ENCODE measurements at places on chromosomes 3 and 15.
A peak's percentile ranks its signal among the peaks of the same experiment; 100 is the strongest.

DNA sequence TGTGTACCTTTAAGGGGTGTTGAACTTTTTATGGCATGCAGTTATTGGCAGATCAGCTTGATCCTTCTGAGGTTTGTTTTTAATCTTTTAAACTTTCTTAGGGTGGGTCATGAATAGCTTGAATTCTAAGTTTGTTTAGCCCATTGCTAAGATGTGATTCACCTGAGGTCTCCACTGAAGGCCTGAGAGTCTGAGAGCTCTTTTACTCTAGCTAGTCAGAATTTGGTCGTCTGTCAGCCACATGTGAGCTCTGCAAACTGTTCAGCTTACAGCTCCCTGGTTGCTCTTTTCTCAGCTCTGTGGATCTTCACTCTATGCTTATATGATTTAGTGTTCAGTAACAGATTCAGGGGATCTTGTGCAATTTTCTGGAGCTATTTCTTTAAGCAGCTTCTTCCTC is 161.3 kb downstream of the ABHD5 start:
- DNase-seq, result no peak

DNA sequence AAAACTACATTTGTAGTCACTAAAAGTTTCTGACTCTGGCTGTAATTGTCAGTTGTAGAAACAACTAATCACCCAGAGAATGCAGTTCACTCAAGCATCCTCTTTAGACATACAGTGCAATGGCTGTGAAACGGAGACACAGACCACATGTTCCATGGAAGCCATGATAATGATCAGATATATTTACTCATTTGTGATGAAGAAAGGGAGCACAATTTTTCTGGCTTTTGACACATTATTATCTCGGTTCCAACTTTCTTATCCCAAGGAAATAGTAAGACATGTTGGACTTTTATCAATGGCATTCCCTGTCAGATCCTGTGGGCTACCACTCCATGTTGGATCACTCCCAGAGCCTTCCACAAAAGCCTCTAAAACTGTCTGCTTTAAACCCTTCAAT is 215.0 kb upstream of the LRIG1 start:
- DNase-seq, result no peak

DNA sequence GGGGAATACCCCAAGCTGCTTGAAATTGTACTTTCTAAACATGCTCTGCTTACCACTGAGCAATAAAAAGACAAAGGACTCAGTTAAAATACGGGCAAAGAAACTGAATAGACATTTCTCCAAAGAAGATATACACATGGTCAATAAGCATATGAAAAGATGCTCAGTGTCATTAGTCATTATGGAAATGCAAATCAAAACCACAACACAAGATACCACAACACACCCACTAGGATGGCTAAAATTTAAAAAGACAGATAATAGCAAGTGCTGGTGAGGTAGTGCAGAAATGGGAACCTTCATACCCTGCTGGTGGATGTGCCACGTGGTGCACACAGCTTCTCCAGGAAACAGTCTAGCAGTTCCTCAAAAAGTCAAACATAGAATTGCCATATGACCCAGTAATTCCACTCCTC is 21.3 kb downstream of the LRIG1 start:
- DNase-seq, result no peak

DNA sequence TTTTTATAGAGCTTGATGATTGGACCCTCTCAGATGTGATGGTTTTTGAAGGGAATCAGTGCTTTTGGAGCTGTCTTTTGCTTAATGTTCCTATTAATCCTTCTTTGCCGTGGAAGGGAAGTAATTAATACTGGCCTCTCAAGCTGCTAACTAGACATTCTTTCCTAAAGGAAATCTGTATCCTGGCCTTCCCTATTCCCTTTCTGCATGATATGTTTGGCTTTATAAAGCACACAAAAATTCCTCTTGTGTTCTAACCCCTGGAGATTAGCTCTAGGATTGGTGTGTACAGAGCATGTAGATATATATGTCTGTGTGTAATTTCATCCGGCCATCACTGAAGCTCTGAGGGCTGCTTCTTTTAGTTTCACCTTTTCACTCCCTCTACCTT is 6.9 kb downstream of the ATXN7 start:
- no peak for DNase-seq

GRCh38 chr15:69712991-69713390 is 260.4 kb downstream of the RPLP1 start:
- DNase-seq, result peak; percentile 18

- no peak for DNase-seq
Measured at GRCh38 chr15:38666865-38667510, 102.4 kb upstream of the RASGRP1 start.

DNA sequence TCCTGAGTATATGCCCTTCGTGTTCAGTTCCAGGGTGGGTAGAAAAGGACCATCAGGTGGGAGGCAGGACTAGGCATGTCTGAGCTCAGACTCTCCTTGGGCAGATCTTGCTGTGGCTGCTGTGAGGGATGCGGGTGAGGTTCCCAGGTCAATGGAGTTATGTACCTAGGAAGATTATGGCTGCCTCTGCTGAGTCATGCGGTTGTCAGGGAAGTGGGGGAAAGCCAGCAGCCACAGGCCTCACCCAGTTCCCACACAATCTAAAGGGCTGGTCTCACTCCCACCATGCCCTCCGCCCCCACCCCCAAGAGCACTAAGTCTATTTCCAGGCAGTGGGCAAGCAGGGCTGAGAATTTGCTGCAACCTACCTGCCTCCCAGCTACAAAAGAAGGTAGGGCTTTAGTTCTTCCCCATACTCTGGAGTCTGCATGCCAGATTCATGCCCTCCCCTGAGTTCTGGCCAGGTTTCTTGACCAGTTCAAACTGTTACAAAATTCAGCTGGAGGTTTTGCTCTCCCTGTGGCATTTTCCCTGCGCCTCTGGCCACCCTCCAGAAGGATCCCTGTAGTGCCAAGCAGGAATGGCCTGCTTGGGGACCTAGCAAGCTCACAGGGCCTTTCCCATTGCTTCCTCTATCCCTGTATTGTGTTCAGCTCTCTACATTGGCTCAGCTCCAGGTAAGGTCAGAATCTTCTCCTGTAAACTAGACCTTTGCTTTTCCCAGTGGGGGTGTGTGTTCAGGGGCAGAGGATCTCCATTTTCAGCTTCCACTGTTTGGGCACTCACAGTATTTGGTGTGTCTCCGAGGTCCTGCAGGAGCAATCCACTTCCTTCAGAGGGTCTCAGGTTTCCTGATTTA is 12.7 kb upstream of the TMCO5A start:
- DNase-seq, result peak; percentile 45

- no peak for DNase-seq
Measured at GRCh38 chr15:57114070-57114469, 195.6 kb downstream of the TCF12 start.

GRCh38 chr15:57451555-57451954 is 75.2 kb downstream of the CGNL1 start:
- DNase-seq, result no peak

Measured in Daoy (cell line).